ENCODE measurements at places on chromosomes 3 and 15.
A peak's percentile ranks its signal among the peaks of the same experiment; 100 is the strongest.

GRCh38 chr15:31440754-31441311, 114.2 kb downstream of the KLF13 start:
- DNase-seq, result peak; percentile 37

- no peak for DNase-seq
Observed at GRCh38 chr3:120498556-120499346, 48.0 kb upstream of the FSTL1 start.

GRCh38 chr3:193148688-193149473, 92.1 kb upstream of the PLAAT1 start:
- no peak for DNase-seq

- DNase-seq, result no peak
Observed at GRCh38 chr3:174685796-174686195, 173.3 kb upstream of the NAALADL2 start.

DNA sequence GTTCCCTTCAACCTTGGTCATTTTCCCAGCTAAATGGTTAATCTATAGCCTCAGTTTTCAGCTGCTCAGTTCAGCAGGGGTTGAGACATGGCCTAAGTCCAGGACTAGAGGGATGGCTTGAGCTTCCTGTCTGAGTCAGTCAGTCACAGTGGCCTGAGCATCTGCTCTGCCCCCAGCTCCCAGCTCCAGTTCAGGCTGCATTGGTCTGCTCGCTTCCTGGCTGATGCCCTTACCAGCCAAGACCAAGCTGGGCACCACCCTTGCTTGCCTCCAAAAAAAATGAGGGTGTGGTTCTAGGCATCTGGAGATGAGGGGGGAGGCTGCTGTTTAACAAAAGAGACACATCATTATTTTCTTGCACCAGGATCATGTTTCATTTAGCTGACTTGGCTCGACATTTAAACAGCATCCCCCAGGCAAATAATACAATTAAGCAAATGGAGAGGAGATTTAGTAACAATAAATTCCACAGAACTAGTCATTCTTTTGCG, 70.7 kb downstream of the WNT5A start:
- no peak for DNase-seq

DNA sequence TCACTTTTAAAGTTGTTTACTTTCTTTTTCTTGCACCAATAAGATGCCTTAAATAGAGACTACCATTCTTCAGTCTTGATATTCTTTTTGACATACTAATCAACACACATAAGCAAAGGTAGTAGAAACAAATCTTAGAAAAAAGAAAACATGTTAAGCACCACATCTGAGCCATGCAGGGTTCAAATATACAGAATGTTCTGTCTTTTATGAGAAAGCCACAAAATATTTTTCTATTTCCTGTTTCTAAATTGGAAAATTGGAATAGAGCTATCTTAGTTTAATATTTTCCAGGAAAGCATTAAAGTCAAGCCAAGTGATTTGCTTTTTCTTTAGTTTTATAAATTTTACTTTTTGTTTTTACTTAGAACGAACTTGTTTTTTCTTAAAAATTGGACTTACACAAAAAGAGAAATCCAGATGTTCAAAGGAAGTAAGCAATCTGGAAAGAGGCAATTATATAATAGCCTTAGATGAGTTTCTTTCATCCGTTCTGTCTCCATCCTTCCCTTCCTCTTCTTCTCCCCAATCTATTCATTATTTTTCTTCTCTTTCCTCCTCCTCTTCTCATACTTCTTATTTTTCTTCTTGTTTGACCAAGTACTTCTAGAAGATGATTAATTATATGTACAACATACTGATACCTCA, 731.7 kb downstream of the SQOR start:
- DNase-seq, result no peak

DNA sequence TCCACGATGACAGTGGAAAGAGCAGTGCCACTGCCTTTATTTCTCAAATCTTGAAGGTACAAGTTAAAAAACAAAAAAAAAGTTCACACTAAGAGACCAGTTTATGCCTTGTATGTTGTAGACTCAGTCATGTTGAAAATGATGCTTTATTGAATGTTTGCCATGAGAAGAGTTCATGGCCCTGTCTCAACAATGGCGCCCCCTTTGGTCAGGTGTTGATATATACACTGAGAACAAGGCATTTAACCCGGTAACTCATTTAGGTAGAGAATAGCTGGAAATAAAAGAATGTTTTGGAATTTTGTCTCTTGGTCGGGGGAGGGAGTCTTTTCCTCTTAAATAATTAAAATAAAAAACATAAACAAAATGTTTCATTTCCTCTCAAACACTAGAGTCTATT, 145.6 kb upstream of the SLC2A2 start:
- DNase-seq, result no peak

GRCh38 chr3:113211330-113212149, at the start of gene BOC:
Gene BOC, plus strand, starts transcription at chr3:113211557. Its CDS starts 38,246 bp downstream, at chr3:113249803.
- DNase-seq, result no peak

- DNase-seq, result no peak
Observed at GRCh38 chr3:154151969-154152368, 30.8 kb downstream of the ARHGEF26 start.

- DNase-seq, result no peak
Observed at GRCh38 chr3:125072749-125073389, 17.1 kb upstream of the HEG1 start.

DNA sequence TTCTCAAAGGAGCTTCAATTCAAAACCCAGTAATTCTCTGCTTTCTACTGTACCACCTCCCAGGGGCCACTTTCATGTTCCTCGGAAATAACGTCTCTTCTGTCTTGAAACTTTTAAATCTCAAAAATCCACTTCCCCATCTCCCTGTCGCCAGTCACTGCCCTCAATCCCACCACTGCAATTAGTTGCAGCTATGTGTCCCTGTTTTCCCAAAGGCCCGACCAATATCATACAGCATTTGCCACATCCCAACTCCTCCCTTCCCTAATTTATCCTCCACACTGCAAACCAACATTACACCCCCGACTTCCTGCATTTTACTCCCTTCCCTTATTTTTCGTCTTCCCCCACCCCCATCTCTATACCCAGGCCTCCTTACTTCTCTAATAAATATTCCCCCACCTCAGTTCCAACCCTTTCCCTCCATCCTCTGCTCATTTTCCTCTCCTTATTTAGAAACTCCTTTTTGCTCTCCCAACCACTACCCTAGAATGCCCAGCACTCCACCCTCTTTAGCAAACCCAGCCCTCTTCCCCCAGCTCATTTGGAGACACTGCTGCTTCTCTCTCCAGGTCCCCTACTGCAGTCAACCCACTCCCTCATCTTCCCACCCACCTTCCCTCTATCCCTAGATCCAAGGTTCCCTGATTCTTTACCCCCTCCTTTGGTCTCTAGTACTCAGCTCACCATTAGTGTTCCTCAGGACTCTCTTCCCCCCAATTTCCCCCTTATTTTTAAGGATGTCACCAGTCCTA, 1.1 kb downstream of the NPTN start:
- peak; percentile 27 for DNase-seq

GRCh38 chr15:28022181-28022580, 76.9 kb downstream of the OCA2 start:
- DNase-seq, result no peak

DNA sequence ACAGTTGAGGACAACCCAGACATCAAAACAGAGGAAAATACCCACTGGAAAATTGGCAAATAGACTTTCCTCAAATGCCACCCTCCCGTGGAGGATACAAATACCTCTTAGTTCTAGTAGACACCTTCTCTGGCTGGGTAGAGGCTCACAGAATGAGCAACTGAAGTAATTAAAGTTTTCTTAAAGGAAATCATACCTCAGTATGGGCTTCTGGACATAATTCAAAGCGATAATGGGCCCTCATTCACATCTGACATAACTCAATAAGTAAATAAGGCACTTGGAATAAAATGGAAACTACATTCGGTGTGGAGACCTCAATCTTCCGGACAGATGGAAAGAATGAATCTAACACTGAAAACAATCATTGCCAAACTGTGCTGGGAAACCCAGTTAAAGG, 115.2 kb upstream of the PLCL2 start:
- no peak for DNase-seq

- no peak for DNase-seq
Observed at GRCh38 chr3:150057227-150057626, 86.5 kb upstream of the PFN2 start.

- no peak for DNase-seq
Observed at GRCh38 chr15:35519541-35520149, 26.3 kb downstream of the DPH6 start.

GRCh38 chr3:115693868-115694267, 70.6 kb downstream of the GAP43 start:
- DNase-seq, result peak; percentile 22

- no peak for DNase-seq
Observed at GRCh38 chr15:77609558-77609957, 23.2 kb downstream of the LINGO1 start.

DNA sequence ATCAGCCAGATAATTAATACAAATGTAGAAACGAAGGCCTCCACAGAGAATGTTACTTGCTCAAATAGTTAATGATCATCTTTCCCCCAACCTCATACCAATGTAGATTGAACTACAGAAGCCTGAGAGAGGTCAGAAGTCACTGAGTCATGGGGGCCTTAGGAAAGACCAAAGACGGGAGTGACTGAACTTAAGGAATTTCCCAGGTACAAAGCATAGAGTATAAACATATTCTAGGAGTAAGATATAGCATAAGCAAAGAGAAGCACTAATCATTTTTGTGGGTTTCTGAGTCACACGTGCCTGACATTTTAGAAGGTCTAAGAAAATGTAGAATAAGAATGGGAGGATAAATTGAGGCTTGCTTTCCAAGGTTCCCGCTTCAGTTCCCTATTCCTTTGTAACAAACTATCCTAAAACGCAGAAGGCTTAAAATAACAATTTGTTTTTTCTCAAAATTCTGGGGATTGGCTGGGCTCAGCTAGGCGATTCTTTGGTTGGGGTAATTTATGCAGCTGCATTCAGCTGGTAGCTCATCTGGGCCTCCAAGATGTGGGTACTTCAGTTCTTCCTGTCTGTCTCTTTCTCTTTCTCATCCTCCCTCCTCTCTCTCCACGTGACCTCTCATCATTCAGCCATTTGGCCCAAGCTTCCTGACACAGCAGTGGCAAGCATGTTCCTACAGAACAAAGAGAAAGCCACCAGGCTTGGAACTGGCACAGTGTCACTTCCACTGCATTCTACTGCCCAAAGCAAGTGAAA, 422.6 kb downstream of the FOXP1 start:
- no peak for DNase-seq

GRCh38 chr15:72472992-72473610, 1.0 kb upstream of the ARIH1 start:
- no peak for DNase-seq

- DNase-seq, result no peak
Observed at GRCh38 chr15:61910839-61911369, 149.3 kb downstream of the VPS13C start.

DNA sequence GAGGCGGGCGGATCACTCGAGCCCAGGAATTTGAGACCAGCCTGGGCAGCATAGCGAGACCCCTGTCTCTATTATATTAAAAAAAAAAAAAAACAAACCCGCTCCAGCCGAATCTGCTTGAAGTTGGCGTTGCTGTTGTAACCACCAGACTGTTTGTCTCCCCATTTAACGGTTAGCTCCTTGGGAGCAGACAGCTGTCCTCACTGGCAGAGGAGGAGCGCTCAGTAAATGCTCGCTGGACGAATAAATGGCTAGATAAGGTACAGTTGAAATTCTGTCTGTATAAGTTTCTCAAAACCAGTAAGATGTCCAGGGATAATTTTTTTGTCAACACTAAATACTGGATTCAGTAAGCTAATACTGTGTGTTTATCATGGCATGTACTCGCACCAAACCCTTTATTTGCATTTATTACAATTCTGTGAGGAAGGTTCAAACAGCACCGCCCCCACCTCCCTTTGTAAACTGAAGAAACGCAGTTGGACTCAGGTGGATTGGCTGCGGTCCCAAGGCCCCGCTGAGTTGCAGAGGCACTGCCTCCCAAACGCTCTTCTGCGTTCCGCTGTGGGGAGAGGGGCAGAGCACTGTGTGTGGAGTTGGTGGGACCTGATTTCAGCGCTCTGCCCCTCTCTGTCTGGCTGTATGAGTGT, 1.1 kb downstream of the RCCD1 start:
- DNase-seq, result no peak

GRCh38 chr15:45187894-45188830, at the start of gene SHF:
Gene SHF, minus strand, starts transcription at chr15:45187966. Its CDS starts 15 bp downstream, at chr15:45187951.
- DNase-seq, result no peak

- no peak for DNase-seq
Observed at GRCh38 chr15:94639701-94640100, 408.3 kb downstream of the MCTP2 start.

GRCh38 chr3:53104762-53105161, 25.5 kb downstream of the RFT1 start:
- DNase-seq, result no peak

- peak; percentile 72 for DNase-seq
Observed at GRCh38 chr3:23810343-23811184, 4.8 kb downstream of the UBE2E1 start.

DNA sequence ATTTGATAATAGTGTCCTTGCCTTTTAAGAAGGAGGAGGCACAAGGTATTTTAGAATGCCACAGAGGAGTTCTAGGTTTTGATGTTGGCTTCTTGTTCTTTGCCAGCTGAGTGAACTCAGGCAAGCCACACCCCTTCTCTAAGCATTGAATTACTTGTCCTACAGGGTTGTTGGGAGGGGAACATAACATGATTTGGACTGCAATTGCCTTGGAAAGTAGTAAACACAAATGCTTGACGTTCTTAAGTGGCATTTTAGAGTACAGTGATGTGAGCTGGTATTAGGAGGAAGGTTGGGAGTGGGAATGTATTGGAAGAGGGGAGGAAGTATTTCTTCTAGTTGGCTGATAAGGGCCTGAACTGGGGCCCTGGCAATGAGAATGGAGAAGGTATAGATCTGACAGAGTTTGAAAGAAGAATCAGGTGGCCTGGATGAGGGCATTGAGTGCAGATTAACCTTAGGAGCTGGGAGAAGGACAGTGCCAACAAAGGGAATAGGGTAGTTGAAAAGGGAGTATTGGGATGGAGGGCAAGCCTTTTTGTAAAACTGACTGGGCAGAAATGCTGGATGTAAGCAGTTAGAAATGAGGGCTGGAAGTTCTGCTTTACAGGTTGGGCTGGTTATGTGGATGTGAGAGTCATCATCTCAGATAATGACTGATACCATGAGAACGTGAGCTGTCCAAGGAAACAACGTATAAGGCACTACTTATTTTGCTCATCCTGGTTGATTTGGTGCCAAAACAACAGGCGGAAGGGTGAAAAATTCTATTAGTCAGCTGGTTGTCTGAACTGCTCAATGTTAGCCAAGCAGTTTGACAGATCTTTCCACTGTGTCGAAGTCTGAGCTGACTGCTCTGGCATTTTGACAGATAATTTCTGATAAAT, 16.7 kb downstream of the KAT2B start:
- no peak for DNase-seq

DNA sequence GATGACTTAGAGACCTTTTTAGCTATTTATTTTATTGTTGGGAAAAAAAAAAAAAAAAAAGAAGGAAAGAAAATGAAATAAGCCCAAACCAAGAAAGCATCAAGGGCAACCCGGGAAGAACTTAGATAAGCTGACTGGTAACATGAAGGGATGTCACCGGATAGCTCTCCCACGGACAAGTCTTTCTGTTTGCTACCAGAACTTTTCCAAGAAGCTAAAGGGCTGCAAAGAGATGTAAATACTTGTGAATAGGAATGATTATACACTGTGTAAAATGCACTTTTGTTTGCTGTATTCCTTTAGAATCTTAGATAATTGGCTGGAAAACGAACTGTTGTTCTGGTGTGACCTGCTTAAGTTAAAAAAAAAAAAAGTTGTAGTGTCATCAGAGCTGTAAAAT, 2.8 kb downstream of the FOXB1 start:
- no peak for DNase-seq

- no peak for DNase-seq
Observed at GRCh38 chr3:32577581-32578556, 7.2 kb upstream of the DYNC1LI1 start.

All from caudate nucleus (tissue), 63 donors.